CD14-positive monocyte (primary cell): ENCODE measurements at places on chromosomes 4 and X. TPM values are rescaled to one million over a fixed set of nuclear protein-coding genes. Genes with fewer than 3 reads are reported as not detected.

ESX1 gene
- not detected for polyA plus RNA-seq

PLS3 gene
- polyA plus RNA-seq, result 0.16 TPM

CACNA1F gene
- polyA plus RNA-seq, result not detected

UCP1 gene
- polyA plus RNA-seq, result not detected

BEX5 gene
- polyA plus RNA-seq, result not detected

TMSB15C gene
- polyA plus RNA-seq, result 0.21 TPM in 1 of 2 replicates, not detected in the other

MAGEB6 gene
- polyA plus RNA-seq, result not detected

MTNR1A gene
- not detected in 2 replicates for polyA plus RNA-seq

SMR3B gene
- not detected for polyA plus RNA-seq

CNKSR2 gene
- polyA plus RNA-seq, result not detected

DNA sequence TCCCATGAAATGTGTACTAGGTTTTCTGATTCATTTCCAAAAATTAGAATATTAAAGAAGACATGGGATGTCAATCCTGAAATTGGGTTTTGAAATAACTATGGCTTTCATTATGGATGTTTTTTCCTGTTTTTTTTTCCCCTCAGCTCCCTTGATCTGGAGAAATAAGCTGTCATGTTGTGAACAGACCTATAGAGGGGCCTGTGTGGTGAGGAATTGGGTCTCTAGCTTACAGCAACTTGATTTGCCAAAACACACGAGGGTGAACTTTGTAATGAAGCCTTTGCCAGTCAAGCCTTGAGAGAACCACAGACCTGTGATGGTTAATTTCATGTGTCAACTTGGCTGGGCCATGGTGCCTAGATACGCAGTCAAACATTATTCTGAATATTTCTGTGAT lies 2413.6 kb downstream of the PCDH7 start:
- no peak for DNase-seq

DNA sequence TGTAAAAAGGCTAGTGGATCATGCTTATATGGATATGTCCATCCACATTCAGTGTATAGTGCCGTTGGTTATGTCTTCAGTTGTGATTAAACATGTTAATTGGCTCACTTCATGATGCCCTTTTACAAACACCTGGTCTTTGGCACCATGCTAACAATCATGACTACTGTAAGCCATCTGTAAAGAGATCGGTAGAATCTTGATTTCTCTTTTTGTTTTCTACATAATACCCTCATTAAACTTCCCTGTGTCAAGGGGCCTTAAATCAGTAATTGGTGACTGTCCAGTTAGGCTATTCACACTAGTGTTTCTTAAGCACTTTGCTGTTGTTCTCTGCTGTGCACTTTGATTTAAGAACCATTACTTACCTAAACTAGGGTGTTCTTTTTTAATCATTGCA lies 475.2 kb downstream of the RPA4 start:
- no peak for DNase-seq

GRCh38 chr4:118969359-118969758 lies 80.7 kb downstream of the SYNPO2 start:
- no peak for DNase-seq

- DNase-seq, result no peak
These were observed 20.5 kb downstream of the NOP14 start for GRCh38 chr4:2942532-2943363.

- no peak for DNase-seq
These were observed 78.7 kb downstream of the CAPN6 start for GRCh38 chrX:111191598-111191997.

- peak; percentile 68 for DNase-seq
These were observed 46.3 kb downstream of the STARD8 start for GRCh38 chrX:68693481-68694434.

GRCh38 chrX:41337140-41337539 lies 3.2 kb downstream of the DDX3X start:
- no peak for DNase-seq

GRCh38 chr4:17578482-17578891 lies 1.5 kb downstream of the LAP3 start:
- DNase-seq, result peak; percentile 40

DNA sequence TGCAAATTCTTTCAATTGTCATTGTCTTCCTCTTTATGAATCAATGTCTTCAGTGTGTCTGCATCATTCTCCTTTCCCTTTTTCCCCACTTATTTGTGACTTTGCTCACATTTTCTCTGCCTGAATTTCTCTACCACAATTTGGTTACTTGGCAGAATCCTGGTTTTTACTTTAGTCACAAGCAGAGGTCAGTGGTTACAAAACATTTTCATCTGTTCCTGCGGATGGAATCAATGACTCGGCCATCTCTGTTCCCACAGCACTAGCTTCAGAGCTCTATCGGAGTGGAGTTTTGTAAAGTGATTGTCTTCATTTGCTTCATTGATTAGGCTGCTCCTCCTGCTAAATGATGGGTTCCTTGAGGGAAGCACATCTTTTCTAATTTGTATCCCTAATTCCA lies 501.3 kb upstream of the AADAT start:
- DNase-seq, result no peak

DNA sequence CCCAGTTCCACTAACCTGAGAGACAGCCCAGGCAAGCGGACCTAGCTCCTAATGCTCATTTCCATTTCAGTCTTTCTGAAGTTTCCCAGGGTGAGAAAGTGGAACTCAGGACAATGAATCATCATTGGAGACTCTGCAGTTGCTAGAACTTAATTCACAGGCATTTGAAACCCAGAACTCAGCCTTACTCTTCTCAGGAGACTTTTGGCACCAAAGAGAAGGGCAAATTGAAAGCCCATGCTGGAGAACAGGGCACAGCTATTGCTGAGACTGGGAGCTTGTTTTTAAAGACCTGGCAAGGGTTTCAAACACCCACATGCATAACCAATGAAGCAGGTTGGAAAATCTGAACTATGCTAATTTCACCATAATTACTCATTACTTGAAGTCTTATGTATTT lies 36.0 kb downstream of the BST1 start:
- no peak for DNase-seq

DNA sequence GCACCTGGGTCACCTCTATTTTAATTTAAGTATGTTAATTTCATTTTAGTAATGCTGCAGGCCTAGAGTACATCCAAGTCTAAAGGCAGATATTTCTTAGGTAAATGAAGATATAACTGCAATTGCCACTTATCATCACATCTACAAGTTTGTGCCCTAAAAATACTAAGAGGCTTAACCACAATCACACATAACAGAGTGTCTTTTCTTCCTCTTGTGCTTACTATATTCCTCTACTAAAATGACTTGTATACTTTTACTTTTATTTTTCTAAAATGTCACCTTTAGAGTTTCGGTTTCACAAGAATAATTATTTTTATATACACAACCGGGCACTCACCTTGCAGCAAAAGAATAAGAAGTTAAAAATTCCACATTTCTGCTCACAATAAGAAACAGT lies 77.9 kb downstream of the EFHC2 start:
- no peak for DNase-seq
